ENCODE measurements at places on chromosomes 1 and 21. TPM values are rescaled to one million over a fixed set of nuclear protein-coding genes. Genes with fewer than 3 reads are reported as not detected.

Gene ELF3
- total RNA-seq: 277 TPM

Gene CRP
- total RNA-seq: not detected

Gene NR1I3
- not detected for total RNA-seq

Gene TAS1R3
- 0.15 TPM for total RNA-seq

Gene SDC3
- 12.3 TPM for total RNA-seq

Gene PLA2G2D
- total RNA-seq: not detected

Gene ATXN7L2
- total RNA-seq: 1.6 TPM

Gene KCNA3
- total RNA-seq: not detected

Gene COL9A2
- total RNA-seq: 4.2 TPM

DNA sequence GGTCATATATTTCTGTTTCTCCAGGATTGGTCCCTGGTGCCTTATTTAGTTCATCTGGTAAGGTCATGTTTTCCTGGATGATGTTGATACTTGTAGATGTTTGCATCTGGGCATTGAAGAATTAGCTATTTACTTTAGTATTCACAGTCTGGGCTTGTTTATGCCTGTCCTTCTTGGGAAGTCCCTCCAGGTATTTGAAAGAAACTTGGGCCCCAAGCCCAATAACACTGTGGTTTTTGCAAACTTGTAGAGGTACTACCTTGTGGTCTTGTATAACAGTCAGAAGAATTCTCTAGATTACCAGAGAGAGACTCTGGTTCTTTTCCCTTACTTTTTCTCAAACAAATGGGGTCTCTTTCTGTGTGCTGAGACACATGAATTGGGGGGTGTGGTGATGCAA is 251.4 kb upstream of the B3GALT2 start:
- DNase-seq: no peak

DNA sequence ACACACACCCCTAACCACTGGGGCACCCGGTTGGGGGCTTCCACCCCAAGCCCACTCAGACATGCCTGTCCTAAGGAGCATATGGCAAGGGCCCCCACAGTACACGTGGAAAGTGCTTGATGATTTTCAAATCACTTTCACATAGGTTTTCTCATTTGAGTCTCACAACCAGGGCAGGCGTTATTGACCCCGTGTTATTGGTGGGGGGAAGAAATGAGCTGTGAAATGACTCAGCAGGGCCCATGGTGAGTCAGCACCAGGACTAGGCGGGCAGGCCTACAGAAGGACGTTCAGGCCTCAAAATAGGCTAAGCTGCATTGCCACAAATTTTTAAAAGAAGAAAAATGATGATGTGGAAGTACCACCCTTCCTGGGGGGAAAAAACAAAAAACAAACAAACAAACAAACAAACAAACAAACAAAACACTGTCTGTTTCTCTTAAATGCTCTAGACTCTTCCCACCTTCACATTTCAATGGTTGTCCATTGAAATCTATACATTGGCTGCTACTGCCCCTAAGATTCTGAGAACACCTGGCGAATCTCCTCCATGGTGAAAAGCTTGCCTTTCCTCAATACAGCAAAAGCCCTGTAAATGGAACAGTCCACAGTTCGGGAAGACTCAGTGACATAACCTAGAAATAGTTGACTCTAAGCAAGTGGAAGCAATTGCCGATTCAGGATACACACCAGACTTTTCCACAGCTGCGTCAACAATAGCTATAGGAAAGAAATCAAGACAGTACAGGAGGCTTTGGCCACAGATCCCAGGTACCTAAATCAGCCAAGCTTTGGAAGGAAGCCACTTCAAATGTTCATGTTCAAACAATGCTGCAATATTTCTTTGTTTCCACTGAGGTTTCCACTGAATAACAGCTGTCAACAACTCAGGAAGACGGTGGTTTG is 234.7 kb downstream of the TOMM20 start:
- DNase-seq: peak; percentile 88

GRCh38 chr1:59486615-59487014 is 189.7 kb downstream of the FGGY start:
- no peak for DNase-seq

DNA sequence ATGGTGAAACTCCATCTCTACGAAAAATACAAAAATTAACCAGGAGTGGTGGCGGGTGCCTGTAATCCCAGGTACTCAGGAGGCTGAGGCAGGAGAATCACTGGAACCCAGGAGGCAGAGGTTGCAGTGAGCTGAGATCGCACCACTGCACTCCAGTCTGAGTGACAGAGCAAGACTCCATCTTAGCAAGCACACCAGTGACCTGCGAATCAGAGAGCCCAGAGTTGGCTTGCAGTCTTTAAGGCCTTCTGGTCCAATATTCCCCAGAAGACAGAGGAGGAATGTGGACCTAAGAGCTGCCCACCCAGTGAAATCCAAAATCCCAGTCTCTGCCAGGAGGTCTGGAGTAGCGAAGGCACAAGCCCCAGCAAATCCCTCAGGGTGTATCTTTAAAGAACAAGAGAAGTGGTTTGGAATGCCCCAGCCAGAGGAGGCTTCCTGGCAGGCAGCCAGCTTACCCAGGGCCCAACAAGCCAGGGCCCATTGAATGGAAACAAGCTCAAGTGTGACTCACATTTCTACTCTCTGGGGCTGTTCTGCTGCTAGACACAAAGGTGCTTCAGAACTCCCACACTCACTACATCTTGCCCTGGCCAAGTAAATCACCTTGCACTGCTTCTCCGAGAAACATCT is 23.9 kb downstream of the GPR161 start:
- peak; percentile 90 for DNase-seq

DNA sequence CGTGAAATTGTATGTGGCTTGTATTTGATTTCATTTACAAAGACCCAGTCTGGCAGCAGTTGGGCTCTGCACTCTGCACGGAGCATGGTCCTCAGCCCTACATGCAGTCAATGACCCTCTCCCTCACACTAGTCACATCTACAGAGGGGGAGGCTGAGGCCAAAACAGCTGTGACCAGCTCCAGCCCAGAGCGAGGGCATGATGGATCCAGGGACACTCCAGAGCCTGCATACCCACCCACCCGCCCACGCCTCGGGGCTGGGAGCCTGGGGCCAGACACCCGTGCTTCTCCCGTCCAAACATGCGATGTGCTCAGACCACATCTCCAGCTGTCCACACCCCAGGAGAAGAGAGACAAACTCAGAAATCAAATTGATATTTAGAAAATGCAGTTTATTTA is 14.0 kb upstream of the PRDM16 start:
- DNase-seq: no peak

DNA sequence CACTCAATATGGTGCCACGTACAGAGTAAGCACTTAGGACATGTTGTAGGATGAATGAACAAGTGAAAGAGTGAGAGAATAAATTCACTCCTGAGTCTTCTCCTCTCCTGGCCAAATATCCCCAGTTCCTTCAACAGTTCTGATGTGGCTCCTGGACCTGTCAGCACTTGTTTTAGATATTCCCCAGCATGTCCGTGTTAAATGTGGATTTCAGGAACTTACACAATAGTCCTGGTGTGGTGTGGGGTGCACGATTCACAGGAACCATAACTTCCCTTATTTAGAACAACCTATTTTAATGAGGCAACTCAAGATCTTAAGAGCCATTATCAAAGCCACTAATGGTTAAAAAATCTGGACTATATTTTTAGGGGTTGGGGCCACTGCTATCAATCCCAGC is 39.0 kb upstream of the MYSM1 start:
- DNase-seq: no peak

DNA sequence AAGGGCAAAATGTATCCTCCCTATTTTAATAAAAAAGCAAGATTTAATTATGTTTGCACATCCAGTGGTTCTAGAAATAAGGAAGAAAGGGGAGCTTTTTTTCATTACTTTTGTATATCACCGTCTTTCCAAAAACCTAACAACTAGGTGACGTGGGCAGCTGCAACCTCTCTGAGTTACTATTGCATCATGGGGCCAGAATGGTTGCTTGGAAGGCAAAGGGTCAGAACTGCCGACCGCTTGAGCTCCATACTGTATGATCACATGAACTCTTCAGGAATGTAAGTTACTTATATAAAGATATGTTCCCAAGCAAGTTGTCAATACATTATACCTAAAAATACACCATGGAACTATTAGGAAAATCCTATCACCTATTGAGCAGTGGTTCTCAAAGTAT is 85.6 kb upstream of the HIVEP3 start:
- no peak for DNase-seq

- no peak for DNase-seq
These were observed 62.9 kb downstream of the MDM4 start for GRCh38 chr1:204578867-204579664.

DNA sequence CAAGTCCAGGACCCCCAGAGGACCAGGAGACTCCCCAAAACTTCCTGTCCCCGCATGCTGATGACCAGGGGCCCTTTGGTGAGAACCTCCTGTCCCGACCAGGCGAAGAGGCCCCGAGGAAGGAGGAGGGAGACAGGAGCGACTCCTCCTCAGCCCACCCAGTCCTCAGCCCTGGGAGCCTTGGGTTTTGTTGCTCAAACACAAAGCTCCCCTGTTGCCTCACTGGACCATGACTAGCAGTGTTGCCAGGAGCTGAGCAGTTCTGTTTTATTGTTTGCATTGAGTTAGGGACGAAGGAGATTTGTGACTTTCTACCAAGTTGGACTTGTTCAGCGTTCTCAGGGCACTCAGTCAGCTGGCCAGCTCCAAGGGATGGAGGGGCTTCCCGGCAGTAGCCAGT is 10.0 kb downstream of the UMODL1 start:
- peak; percentile 73 for DNase-seq

DNA sequence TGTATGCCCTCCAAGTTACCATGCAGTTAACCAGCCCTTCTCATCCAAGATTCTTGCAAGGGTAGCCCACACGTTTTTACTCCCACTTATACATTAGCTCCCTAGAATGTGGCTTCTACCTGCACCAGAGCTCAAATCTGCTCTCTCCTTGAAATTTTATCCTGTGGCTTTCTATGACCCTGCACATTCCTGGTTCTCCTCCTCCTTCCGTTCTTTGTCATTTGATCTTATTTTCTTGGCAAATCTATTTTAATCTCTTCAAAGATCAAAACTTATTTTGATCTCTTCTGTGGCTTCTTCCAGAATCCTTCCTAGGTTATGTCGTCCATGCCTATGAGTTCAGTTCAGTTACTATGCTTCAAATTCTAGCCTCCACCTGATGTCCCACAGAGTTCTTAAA is 115.6 kb upstream of the GUCA2B start:
- DNase-seq: no peak

GRCh38 chr1:83026745-83027144 is 972.2 kb downstream of the TTLL7 start:
- DNase-seq: peak; percentile 7

DNA sequence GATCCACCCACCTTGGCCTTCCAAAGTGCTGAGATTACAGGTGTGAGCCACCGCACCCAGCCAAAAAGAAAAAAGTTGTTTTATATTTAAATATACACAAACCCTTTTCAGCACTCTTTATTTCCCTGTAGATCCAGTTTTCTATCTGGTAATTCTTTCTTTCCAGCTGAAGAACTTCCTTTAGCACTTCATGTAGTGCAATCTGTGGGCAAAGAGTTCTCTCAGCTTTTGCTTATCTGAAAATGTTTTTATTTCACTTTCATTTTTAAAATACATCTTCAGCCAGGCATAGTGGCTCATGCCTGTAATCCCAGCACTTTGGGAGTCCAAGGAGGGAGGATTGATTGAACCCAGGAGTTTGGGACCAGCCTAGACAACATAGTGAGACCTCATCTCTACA is 28.5 kb upstream of the HYI start:
- no peak for DNase-seq

DNA sequence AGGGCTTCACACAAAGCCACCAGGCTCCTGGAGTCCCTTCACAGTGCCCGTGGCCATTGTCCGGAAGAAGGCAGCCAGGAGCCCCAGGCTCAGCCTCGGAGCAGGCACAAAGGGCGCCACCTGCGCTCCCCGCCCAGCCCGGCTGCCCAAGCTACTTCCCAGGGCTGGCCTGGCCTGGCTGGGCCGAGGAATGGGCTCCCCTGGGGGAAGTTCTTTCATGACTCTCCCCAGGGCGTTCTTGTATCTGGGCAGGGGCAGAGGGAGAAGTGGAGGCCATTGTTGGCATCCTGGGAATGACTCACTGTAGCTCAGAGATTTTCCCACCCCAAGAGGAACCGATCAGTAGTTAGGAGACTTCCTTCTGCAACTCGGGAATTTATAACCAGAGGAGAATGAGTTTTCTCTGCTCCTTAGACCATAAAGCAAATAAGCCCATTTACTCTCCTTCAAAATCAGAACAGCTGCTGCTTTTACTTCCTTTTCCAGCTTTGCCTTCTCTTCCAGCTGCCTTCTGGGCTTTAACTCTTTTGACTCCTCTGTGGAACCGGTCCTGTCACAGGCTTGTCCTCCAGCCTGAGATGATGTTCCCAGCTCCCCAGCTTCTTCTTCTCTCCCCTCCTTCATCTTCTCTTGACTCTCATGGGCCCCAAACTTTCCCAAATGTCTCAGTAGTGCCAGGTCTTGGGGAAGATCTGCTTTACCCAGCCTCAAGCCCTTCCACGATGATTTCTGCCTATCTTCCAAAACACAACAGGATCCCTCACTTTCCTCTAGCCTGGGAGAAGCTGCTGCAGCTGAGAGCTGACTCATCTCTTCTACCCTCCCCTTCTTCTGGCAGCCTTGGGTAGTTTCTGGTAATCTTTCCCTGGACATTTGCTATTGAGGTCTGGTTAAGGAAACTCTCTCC is 118.7 kb upstream of the CD34 start:
- peak; percentile 59 for DNase-seq

DNA sequence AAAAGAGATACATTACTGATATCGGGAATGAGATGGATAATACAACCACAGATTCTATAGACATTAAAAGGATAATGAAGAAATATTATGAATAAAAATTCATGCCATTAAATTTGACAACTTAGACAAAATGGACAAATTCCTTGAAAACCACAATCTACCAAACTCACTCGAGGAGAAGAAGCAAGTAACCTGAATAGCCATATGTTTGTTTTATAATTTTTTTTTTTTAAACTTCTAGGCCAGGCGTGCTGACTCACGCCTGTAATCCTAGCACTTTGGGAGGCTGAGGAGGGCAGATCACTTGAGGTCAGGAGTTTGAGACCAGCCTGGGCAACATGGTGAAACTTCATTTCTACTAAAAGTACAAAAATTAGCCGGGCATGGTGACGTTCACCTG is 327.9 kb downstream of the VAV3 start:
- DNase-seq: no peak

GRCh38 chr1:182588500-182589396 is at the start of gene RNASEL:
Gene RNASEL (minus strand): TSS chr1:182589256. CDS start chr1:182586806, 2,450 bp downstream.
- DNase-seq: peak; percentile 79

GRCh38 chr21:40176724-40177123 is 309.5 kb downstream of the PCP4 start:
- no peak for DNase-seq

DNA sequence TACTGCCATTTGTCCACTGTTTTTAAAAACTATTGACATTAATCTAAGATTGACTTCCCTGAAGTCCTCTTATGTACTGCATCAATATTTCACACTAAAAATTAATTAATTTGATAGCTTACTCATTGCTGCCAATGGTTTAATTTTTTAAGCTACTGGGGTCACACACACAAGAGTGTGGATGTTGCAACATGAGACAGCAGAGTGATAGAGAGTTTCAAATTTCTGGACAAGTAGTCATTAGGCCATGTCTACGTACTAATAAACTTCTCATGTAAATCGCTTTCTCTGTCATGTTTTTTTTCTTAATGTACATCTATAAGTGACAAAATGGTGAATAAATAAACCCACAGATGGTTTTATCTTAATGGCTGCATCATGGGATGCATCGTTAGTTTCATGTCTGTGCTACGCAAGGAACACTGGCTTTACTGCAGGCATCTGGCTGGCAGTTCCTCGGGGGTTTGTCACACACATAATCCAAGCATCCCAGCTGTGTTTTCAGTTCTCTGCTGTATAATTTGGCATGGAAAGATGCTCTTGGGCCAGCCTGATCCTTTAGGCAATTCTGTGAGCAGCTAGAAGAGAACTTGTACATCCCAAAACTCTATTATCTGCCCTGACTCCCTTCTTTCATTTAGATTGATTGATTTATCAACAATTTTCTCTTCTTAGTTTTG is 16.4 kb upstream of the CHODL start:
- DNase-seq: no peak
